ENCODE measurements at places on chromosomes 5 and 9. TPM values are rescaled to one million over a fixed set of nuclear protein-coding genes. Genes with fewer than 3 reads are reported as not detected.

The PDGFRB gene
- total RNA-seq: 0.34 TPM

The NREP gene
- 6.0 TPM for total RNA-seq

The PKD2L2 gene
- total RNA-seq: not detected

The GLRA1 gene
- total RNA-seq: not detected

The GFPT2 gene
- 16.1 TPM for total RNA-seq

DNA sequence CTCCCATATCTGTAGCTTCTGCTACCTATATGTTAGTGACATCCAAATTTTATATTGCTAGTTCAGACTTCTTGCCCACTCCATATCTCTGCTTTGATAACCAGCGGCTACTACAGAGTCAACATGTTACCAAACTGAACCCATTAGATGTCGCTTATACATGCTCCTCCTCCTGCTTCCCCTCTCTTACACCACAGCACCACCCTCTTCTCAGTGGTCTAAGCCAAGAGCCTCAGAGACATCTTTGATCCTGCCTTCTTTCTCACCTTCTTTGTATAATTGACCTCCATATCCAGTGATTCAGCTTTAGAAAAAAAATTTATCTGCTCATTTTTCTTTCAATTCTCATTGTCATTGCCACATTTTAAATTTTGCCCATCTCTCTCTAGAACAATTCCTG, 408.2 kb upstream of the TLE4 start:
- no peak overlapping the region for H3K27ac ChIP-seq
- no peaks in the 10 kb centered on the region for H3K4me1 ChIP-seq
- DNase-seq: no peak
- H3K27me3 ChIP-seq: no peaks in the 10 kb centered on the region

GRCh38 chr5:102911973-102912372, 156.9 kb downstream of the PAM start:
- H3K36me3 ChIP-seq: peaks cover 7% of the 10 kb centered on the region
- no peaks in the 10 kb centered on the region for H3K27me3 ChIP-seq
- peak; percentile 61 for DNase-seq
- H3K4me3 ChIP-seq: no peak overlapping the region
- peak overlapping the region; percentile 76 for H3K27ac ChIP-seq
- peaks cover 44% of the 10 kb centered on the region for H3K4me1 ChIP-seq

DNA sequence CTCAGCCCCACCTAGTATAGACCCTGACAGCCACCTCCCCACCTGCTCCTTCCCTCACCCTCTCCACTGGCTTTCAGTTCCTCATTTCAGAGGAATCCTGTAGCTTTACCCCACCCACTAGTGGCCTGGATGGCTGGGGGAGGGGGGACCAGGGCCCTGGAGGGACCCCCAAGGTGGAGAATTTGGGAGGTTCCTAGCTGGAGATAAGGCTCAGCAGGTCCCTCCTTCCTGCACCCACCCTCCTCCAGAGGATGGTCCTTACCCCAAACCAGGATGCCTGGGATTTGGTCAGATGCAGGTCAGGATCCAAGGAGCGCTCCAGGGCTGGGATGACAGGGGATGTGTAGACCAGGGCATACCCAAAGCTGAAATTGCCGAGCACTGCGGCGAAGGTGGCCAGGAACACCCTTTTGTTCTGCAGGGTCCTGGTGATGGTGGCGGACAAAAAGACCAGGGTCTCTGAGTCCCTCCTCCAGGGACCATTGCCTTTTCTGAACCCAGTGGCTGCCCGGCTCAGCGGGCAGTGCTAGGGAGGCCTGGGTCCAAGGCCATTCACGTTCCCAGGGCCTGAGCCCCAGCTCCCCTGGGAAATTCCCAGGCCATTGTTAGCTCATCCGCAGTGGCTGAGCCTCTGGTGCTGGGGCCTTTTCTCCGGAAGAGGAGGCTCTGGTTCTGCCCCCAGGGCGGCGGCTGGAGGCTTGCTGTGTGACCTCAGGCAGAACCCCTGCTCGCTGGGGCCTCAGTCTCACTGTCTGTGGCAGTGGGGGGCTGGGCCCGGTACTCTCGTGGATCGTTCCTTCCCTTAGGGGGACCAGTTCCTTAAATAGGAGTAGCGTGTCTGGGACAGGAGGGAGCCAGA, 678 bp downstream of the SLC2A6 start:
- H3K27ac ChIP-seq: peak overlapping the region; percentile 59
- peak overlapping the region; percentile 68 for H3K4me3 ChIP-seq
- H3K36me3 ChIP-seq: no peaks in the 10 kb centered on the region

GRCh38 chr5:89342106-89342876, 459.3 kb upstream of the MEF2C start:
- H3K27ac ChIP-seq: no peak overlapping the region
- H3K4me3 ChIP-seq: no peak overlapping the region
- no peaks in the 10 kb centered on the region for H3K4me1 ChIP-seq
- H3K27me3 ChIP-seq: no peaks in the 10 kb centered on the region
- no peak for DNase-seq
- no peaks in the 10 kb centered on the region for H3K36me3 ChIP-seq

- no peak for DNase-seq
- no peak overlapping the region for H3K4me3 ChIP-seq
- H3K27me3 ChIP-seq: no peaks in the 10 kb centered on the region
- H3K27ac ChIP-seq: no peak overlapping the region
- H3K36me3 ChIP-seq: no peaks in the 10 kb centered on the region
Observed at GRCh38 chr9:36470643-36471290, 70.7 kb upstream of the RNF38 start.

GRCh38 chr5:174680901-174681565, 43.3 kb upstream of the MSX2 start:
- no peaks in the 10 kb centered on the region for H3K4me1 ChIP-seq
- no peaks in the 10 kb centered on the region for H3K27me3 ChIP-seq
- H3K27ac ChIP-seq: no peak overlapping the region
- H3K36me3 ChIP-seq: no peaks in the 10 kb centered on the region

GRCh38 chr5:55454282-55454681, 80.5 kb downstream of the PLPP1 start:
- peaks cover 11% of the 10 kb centered on the region for H3K4me1 ChIP-seq
- H3K36me3 ChIP-seq: no peaks in the 10 kb centered on the region
- no peak overlapping the region for H3K27ac ChIP-seq

- H3K4me3 ChIP-seq: no peak overlapping the region
- no peaks in the 10 kb centered on the region for H3K36me3 ChIP-seq
- DNase-seq: no peak
- no peak overlapping the region for H3K27ac ChIP-seq
- H3K4me1 ChIP-seq: no peaks in the 10 kb centered on the region
Observed at GRCh38 chr9:125893277-125893676, 146.1 kb downstream of the PBX3 start.

GRCh38 chr5:97627272-97627671, 444.2 kb upstream of the RIOK2 start:
- no peak overlapping the region for H3K4me3 ChIP-seq
- H3K4me1 ChIP-seq: 0 out of 2 replicates have a peak, but pooled peaks cover 3% of the 10 kb centered on the region
- H3K27me3 ChIP-seq: no peaks in the 10 kb centered on the region
- no peak overlapping the region for H3K27ac ChIP-seq
- no peak for DNase-seq

DNA sequence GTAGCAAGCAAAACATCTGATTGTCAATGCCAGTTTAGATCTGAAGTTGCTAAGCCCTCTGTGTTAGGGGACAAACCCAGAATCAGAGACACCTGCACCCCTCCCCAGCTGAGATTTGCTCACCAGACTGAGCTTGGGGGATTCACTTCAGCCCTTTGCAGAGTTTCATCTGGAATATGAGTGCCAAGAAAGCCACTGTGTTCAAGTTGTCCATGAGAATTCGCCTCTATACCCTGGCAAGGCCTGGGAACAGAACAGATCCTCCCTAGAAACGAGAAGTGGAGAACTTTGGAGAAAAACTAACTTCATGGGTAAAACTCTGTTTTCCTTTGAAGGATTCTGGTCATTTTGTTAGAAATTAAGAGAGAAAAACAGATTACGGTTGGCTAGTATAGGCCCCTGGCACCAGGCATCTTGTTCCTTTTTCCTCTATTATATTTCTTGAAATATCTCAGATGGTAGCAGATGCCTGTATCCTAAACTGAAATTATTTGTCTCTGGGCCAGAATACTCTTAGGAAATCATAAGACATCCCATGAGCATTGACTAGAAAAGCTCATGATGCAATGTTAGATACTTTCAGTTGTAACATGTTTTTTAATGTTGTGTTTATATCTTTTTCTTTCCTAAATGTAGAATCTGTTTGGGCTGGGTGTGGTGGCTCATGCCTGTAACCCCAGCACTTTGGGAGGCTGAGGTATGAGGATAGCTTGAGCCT, 64.4 kb downstream of the SNX18 start:
- no peaks in the 10 kb centered on the region for H3K36me3 ChIP-seq
- H3K27me3 ChIP-seq: no peaks in the 10 kb centered on the region
- no peaks in the 10 kb centered on the region for H3K4me1 ChIP-seq
- H3K4me3 ChIP-seq: no peak overlapping the region
- H3K27ac ChIP-seq: no peak overlapping the region
- no peak for DNase-seq

GRCh38 chr9:136990242-136990911, 1.8 kb upstream of the PAXX start:
- H3K4me3 ChIP-seq: no peak overlapping the region
- peaks cover 12% of the 10 kb centered on the region for H3K36me3 ChIP-seq
- DNase-seq: no peak
- no peaks in the 10 kb centered on the region for H3K27me3 ChIP-seq

DNA sequence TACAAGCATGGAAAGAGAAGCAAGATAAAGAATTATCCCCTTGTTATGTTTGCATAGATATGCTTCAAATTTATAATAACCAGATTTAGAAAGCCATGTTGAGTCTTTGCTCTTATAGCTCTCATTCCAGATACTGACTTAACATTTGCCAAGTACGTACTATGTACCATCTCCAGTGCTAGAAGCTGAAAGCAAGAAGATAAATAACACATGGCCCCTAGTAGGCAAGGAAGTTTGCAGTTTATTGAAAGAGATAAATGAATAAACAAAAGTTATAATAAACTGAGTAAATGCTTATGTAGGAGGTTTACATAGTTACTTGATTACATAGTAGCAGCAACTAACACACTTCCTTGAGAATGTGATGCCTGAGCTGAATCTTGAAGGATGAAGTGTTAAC, 628.4 kb downstream of the HINT1 start:
- H3K27ac ChIP-seq: no peak overlapping the region
- H3K4me1 ChIP-seq: peaks cover 3% of the 10 kb centered on the region
- no peaks in the 10 kb centered on the region for H3K36me3 ChIP-seq
- no peaks in the 10 kb centered on the region for H3K27me3 ChIP-seq
- DNase-seq: no peak
- H3K4me3 ChIP-seq: no peak overlapping the region

DNA sequence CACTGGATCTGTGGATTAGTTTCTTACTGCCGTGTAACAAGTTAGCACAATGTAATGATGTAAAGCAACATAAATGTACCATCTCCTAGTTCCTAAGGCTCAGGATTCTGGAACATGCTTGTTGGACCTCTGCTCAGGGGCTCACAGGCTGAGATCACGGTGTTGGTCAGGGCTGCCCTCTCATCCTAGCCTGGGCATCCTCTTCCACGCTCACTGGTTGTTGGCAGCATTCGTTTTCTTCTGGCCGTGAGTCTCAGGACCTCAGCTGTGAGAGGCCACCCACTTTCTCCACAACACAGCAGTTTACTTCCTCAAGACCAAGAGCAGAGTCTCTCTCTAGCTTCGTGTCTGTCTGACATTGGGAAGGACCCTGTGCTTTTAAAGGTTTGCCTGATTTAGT, 17.3 kb downstream of the RASGEF1C start:
- no peaks in the 10 kb centered on the region for H3K4me1 ChIP-seq
- no peaks in the 10 kb centered on the region for H3K36me3 ChIP-seq
- H3K4me3 ChIP-seq: no peak overlapping the region
- H3K27me3 ChIP-seq: no peaks in the 10 kb centered on the region
- H3K27ac ChIP-seq: no peak overlapping the region
- no peak for DNase-seq

- H3K4me3 ChIP-seq: no peak overlapping the region
- DNase-seq: peak; percentile 8
- no peaks in the 10 kb centered on the region for H3K27me3 ChIP-seq
- H3K27ac ChIP-seq: no peak overlapping the region
- no peaks in the 10 kb centered on the region for H3K4me1 ChIP-seq
Observed at GRCh38 chr5:85049020-85049419, 664.3 kb upstream of the EDIL3 start.

DNA sequence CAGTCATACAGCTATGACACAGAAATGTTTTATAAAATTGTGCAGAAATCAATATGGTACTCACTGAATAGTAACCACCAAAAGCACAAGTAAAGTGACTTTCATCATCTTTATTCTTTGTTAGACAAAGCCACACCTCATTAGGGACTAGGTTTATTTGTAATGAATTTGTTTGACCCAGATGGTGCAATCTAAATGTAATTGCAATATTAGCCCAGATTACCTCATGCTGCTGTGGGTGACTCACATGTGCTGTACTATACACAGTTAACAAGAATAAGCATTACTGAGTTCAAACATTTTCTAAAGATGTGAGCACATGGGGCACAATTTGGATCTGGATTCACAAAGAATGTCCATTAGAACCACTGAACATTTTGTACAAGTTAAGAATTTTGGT, 759.3 kb upstream of the TYRP1 start:
- H3K4me1 ChIP-seq: no peaks in the 10 kb centered on the region
- DNase-seq: no peak
- no peaks in the 10 kb centered on the region for H3K27me3 ChIP-seq
- H3K4me3 ChIP-seq: no peak overlapping the region
- no peak overlapping the region for H3K27ac ChIP-seq

Measured in HCT116 (cell line).